Prostate gland (tissue), 2 donors: ENCODE measurements at places on chromosomes 12 and 14.

- H3K27me3 ChIP-seq = no peaks in the 10 kb centered on the region
- H3K4me1 ChIP-seq = peaks cover 12% of the 10 kb centered on the region
- no peaks in the 10 kb centered on the region for H3K36me3 ChIP-seq
- peak overlapping the region; percentile 80 for H3K27ac ChIP-seq
- DNase-seq = no peak
- no peak overlapping the region for H3K4me3 ChIP-seq
These were observed 143.5 kb downstream of the SCARB1 start for GRCh38 chr12:124720004-124720680.

- H3K36me3 ChIP-seq = no peaks in the 10 kb centered on the region
- no peak for DNase-seq
- H3K27me3 ChIP-seq = no peaks in the 10 kb centered on the region
- no peak overlapping the region for H3K4me3 ChIP-seq
- H3K27ac ChIP-seq = no peak overlapping the region
These were observed 1.8 kb upstream of the MYL6B start for GRCh38 chr12:56150563-56150962.

GRCh38 chr14:76763096-76764041, 2.1 kb downstream of the VASH1 start:
- H3K27ac ChIP-seq = no peak overlapping the region
- no peaks in the 10 kb centered on the region for H3K4me1 ChIP-seq
- H3K4me3 ChIP-seq = no peak overlapping the region
- DNase-seq = peak; percentile 1

DNA sequence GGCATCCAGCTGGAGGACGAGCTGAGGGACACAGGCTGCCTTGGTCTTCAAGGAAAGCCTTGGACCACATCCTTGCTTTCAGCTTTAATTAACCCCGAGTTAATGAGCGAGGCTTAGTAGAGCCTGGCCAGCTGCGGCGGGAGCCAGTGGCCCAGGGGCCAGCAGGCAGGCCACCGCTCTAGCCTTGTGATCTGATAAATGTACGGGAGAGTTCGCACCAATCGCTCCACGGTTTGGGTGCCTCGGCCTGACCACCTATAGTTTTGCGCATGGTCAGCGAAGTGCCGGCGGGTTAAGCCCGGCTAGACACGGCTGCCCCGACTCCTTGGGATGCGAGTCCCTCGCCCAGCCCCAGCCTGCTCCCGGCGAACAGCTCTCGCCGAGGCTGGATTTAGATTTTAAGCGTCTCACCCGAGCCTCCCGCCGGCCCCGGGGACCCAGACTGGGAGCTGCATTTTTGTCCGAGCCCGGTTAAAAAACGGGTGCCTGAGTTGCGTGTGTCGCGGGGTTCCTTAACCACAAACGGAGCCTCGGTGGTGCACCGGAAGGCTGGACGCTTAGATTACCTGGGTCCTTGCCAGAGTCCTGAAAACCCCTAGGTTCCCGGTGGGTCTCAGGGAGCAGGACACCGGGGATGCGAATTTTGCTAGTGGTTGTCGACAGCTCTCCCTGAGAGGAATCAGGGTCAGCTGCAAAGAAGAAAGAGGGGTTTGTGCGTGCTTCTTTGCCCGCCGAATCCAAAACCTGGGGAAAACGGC, 2.9 kb upstream of the HOXC12 start:
- H3K4me1 ChIP-seq = no peaks in the 10 kb centered on the region
- no peak overlapping the region for H3K27ac ChIP-seq
- H3K4me3 ChIP-seq = no peak overlapping the region

- H3K4me1 ChIP-seq = peaks cover 4% of the 10 kb centered on the region
- peak overlapping the region; percentile 68 for H3K27ac ChIP-seq
- no peaks in the 10 kb centered on the region for H3K36me3 ChIP-seq
- DNase-seq = no peak
These were observed 469 bp upstream of the LRFN5 start for GRCh38 chr14:41606282-41606531.

DNA sequence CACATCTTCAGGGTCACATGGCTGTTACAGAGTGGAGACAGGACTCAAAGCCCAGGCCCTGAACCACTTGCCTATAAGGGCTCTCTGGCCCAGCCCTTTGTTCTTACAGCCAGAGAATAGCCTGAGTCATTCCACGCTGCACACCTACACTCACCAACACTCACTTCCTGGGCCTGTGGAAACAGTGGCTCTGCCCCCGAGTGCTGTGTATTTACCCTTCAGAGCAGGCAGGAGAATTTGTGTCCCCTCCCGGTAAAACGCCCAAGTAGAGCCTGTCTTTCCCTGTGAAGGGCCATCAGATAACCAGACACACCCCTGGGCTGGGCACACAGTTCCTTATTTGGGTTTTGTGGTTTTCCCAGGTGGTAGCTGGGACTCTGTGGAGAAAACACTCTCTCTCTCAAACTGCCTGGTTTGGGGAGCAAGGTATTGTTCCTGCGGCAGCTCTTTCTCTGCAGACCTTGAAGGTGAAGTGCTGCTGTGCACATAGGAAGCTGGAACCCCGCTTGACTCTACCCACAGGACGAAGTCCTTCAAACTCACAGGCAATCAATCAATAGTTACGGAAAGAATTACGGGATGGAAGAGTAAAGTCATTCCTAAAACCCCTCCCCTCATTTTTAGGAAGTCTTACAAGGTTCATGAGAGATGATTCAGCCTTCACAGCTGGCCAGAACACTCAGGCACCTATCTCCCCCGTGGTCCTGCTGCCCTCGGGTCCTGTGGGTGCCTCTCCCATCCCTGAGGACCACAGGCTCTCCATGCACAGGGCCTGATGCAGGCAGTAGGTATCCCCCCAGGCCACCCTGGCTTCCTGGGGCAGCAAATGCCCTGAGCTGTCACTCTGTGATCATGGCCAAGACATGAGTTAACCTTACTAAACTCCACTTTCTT, 20.3 kb downstream of the FIGNL2 start:
- H3K4me3 ChIP-seq = no peak overlapping the region
- DNase-seq = no peak
- H3K4me1 ChIP-seq = no peaks in the 10 kb centered on the region
- no peak overlapping the region for H3K27ac ChIP-seq
- H3K27me3 ChIP-seq = no peaks in the 10 kb centered on the region

DNA sequence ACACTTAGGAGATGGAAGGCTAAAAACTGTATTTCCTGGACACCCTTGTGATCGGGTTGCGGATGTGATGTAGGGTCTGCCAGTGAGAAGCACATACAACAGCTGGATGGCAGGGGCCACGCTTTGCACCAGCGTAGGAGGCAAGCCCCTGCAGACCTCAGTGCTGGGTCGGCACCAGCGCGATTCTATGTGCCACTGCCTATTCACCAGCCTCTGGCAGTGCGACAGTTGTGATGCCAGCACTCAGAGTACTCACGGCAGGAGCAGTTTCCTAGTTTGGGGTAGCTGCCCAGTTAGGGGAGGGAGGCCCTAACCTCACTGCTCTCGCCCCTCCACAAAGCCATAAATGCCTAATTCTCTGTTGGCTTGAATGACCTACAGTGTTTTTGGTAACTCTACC, 31.6 kb downstream of the SPTLC2 start:
- no peak for DNase-seq
- no peaks in the 10 kb centered on the region for H3K27me3 ChIP-seq
- H3K4me3 ChIP-seq = no peak overlapping the region
- no peak overlapping the region for H3K27ac ChIP-seq
- H3K4me1 ChIP-seq = no peaks in the 10 kb centered on the region

DNA sequence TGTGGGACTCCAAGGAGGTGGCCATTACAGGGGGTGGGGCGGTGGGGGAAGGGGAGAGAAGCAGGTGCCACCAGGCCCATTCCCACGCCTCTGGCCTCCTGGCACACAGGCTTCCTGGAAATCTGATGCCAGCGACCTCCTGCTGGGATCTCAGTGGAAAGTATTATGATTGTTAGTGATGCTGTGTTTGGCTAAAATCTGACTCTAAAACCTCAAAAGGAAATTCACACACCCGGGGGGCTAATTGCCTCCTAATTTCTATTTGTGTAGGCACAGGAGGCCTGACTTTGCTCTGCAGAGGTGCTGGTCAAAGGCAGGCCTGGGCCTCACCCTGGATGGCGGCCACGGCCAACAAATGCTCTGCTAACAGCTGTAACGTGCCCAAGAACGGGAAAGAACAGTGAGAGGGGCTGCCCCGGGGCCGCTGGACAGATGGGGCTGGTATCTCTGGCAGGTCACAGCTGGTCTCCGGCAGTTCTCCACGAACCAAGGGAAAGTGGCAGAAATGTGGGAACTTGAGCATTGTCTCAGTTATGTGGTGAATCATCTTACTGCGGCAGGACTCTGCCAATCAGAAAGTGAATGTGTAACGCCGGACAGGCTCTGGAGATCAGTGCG, 14.3 kb downstream of the FAM181A start:
- peak overlapping the region; percentile 11 for H3K27ac ChIP-seq
- no peak for DNase-seq
- H3K4me1 ChIP-seq = no peaks in the 10 kb centered on the region
- H3K27me3 ChIP-seq = peaks cover 5% of the 10 kb centered on the region
- H3K36me3 ChIP-seq = no peaks in the 10 kb centered on the region

GRCh38 chr12:49847161-49847560, 4.3 kb upstream of the BCDIN3D start:
- H3K27me3 ChIP-seq = no peaks in the 10 kb centered on the region
- DNase-seq = no peak
- no peak overlapping the region for H3K4me3 ChIP-seq
- no peaks in the 10 kb centered on the region for H3K36me3 ChIP-seq
- H3K27ac ChIP-seq = no peak overlapping the region

GRCh38 chr12:51521554-51522276, 69.3 kb upstream of the SCN8A start:
- H3K27ac ChIP-seq = no peak overlapping the region
- no peak overlapping the region for H3K4me3 ChIP-seq
- no peak for DNase-seq
- no peaks in the 10 kb centered on the region for H3K27me3 ChIP-seq
- H3K4me1 ChIP-seq = no peaks in the 10 kb centered on the region
- H3K36me3 ChIP-seq = no peaks in the 10 kb centered on the region

GRCh38 chr14:57568554-57568953, 74.9 kb upstream of the CCDC198 start:
- H3K27ac ChIP-seq = no peak overlapping the region
- no peaks in the 10 kb centered on the region for H3K36me3 ChIP-seq
- no peaks in the 10 kb centered on the region for H3K27me3 ChIP-seq
- no peak for DNase-seq
- no peaks in the 10 kb centered on the region for H3K4me1 ChIP-seq

- H3K4me1 ChIP-seq = no peaks in the 10 kb centered on the region
- H3K27ac ChIP-seq = no peak overlapping the region
These were observed 80.7 kb downstream of the EPS8 start for GRCh38 chr12:15708396-15709076.

- no peaks in the 10 kb centered on the region for H3K27me3 ChIP-seq
- no peaks in the 10 kb centered on the region for H3K4me1 ChIP-seq
- no peak overlapping the region for H3K27ac ChIP-seq
These were observed 75.5 kb upstream of the CPM start for GRCh38 chr12:69008520-69008919.

- no peak overlapping the region for H3K4me3 ChIP-seq
- no peaks in the 10 kb centered on the region for H3K4me1 ChIP-seq
- H3K27me3 ChIP-seq = no peaks in the 10 kb centered on the region
- no peak overlapping the region for H3K27ac ChIP-seq
- DNase-seq = no peak
These were observed 29.1 kb downstream of the PAWR start for GRCh38 chr12:79661629-79662028.

GRCh38 chr14:92207928-92208265, 86.1 kb downstream of the CPSF2 start:
- no peaks in the 10 kb centered on the region for H3K36me3 ChIP-seq
- no peaks in the 10 kb centered on the region for H3K4me1 ChIP-seq
- no peak overlapping the region for H3K27ac ChIP-seq
- no peak overlapping the region for H3K4me3 ChIP-seq
- no peak for DNase-seq

DNA sequence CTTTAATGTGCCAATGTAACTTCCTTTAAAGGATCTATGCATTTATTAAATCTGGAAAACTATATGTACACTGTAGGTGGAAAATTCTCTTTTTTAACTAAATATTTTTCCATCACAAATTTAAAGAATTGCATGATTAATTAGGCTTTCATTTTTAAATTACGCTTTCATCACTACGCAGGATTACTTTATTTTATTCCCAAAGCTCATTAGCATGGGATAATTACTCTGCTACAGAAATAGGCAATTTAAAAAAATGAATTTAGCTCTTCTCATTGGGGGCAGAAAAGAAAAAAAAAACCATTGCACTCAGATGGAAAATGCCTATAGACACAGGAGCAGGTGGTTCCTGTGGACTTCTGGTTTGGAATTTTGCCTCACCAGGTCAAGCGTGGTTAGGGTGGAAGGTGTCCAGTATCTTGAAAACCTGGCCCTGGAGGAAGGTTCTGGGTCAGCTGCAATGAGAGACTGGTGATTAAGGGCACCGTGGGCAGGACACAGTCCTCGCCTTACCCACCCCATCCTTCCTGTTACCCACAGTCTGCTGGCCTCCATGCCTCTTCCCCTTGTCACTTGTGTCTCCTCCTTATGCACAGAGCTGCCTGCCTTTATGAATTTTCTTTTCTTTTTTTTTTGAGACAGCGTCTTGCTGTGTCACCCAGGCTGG, 17.3 kb upstream of the RIN3 start:
- H3K27ac ChIP-seq = no peak overlapping the region
- H3K36me3 ChIP-seq = no peaks in the 10 kb centered on the region
- H3K4me1 ChIP-seq = no peaks in the 10 kb centered on the region
- no peak overlapping the region for H3K4me3 ChIP-seq

DNA sequence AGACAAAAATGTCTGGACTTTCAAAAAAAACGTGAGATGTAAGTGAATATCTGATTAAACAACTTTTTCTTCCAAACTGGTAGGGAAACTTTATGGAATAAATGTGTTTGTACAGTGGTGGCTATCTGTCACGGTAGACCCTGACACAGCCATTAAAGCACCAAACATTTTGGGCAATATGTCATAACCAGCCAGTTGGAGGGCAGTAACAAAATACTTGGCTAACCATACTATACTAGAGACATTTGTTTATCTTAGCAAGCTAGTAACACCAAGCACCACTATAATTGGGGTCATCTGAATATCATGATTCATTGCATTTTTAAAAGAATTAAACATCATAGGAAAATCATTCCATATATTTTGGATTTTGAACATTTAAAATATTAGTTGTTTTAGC, 6.0 kb upstream of the MYF6 start:
- no peak overlapping the region for H3K4me3 ChIP-seq
- no peaks in the 10 kb centered on the region for H3K4me1 ChIP-seq
- H3K27ac ChIP-seq = no peak overlapping the region
